ENCODE measurements at places on chromosomes 2 and 18.

DNA sequence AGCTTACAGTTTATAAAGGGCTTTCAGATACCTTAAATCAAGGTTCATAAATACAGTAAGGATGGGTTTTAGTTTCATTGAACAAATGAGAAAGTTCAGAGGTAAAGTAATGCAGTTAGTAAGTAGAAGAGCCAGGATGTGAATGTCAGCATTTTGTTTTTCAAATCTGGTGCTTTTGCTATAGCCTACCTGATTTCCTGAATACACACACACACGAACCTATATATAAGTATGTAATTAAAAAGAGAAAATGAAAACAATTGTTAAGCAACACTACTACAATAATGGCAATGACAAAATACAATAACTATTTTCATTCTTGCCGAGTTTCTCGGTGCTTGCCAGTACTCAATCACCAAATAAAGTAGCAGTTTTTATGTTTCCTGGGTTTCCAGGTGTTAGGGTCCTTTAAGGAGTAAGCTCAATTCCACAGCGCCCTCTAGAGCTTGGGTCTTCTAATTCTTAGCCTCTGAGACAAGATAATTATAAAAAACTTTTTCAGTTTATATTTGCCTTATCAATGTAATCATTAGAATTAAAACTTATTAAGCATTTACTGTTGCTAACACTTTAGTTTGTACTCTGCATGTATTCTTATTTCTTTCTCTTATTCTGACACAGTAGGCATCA is 512.9 kb upstream of the ACVR2A start:
- DNase-seq: peak; percentile 14

DNA sequence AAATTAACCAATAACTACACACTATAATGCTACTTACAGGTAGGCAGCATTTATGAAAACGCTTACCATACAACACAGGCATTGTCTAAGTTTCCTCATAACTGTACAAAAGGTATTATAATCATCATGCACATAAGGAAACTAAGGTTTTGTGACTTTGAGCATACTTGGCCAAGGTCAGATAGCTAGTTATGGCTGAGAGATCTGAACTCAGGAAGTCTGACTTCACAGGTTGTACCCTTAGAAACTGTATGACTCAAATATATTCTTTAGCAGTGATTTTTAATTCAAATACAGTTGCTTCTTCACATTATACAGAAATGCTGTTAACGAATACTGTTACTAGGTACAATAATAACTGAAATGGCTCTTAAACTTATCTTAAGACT is 89.3 kb downstream of the TRIP12 start:
- no peak for DNase-seq

DNA sequence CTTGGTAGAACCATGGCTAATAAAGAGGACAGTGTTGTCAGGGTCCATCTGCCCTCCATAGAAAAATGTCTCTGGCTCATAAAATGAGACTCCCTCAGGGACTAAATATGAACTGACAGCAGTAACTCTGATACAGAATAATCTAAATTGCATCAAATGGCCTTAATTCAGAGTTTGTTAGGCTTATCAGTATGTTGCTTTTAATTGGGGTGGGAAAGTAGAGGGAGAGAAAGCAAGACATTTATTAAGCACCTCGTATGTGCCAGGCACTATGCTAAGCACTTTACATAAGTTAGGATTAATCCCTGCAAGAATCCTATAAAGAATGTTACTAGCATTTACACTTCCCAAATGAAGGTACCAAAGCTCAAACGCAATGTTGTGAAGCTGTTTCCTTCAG is 115.2 kb downstream of the MMADHC start:
- no peak for DNase-seq

DNA sequence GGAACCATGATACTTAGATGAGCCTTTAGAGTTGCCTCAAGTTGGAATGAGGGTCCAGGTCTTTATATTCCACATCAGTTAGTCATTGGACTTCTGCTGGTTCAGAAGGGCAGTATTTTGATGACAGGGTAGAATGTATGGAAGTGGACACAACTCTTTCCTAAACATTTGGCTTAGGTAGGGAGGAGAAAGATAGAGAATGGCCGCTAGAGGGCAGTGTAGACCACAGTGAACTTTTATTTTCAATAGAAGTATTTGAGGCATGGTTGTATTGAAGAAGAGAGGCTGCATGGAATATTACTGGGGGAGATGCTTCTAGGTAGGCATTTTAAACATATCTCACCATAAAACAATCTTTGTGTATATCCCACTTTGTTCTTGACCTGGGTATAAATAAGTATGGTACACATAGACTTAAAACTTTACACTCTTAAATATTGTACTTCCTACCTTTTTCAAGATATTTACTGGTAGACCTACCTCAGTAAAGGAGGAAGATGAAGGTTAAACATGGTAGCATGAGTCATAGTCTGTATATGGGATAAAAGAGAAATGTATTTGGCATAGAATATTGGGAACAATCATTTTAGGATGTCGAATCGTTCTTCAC is 497.6 kb upstream of the FAM98A start:
- DNase-seq: peak; percentile 29

DNA sequence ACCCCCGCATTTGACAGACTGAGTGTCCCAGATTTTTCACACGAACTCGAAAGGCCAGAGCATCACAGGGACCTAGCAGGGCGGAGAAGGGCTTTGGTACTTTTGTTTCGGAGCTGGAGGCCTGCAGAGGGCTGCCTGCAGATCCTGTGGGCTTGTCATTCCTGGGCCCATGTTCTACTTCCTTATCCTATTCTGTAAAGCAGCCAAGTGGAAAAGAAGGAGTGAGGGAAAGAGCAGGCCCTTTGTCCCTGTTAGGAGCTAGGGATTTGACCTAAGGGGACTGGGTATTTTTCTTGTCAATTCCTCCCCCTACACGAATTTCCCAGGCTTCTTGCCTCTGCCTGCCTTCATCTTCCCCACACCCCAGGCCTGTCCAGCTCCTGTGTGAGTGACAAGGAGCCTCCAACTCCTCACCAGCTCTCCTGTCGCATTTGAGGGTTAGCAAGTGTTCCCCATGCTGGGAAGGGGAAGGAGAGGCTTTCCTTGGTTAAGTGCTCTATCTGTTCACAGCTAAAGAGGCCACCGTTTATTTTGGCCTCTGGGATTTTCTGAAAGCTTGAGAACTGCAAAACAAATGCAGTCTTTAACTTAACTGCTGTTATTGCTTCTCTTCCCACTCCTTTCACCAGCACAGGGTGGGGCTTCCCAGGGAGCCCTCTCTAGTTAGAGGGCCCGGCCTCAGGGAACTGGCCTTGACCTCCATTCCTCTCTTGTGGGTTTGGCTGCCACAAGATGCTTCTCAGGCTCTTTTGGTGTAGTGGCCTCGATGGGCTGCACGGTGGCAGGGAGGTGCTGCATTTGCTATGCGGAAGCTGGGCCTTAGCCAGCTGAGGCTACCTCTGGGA is 61.2 kb downstream of the SGPP2 start:
- no peak for DNase-seq

DNA sequence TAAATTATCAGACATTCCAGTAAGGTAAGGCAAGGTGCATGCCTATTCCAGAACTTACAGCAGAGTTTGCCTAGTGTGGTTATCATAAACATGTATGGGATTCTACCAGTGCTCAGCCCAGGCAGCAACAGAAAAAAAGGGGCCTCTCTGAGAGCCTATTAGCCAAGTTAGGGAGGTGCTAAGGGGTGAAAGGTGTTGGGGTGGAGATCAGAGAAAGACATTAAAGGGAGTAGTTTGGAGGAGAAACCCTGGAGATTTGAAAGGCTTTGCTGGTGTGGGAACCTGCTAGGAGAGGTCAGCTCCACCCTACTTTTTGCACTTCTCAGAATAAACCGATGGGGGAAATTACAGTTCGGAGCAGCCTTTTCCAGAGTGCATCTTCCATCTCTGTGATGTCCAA is 2.9 kb downstream of the ARPC2 start:
- DNase-seq: no peak

GRCh38 chr2:27095745-27096651 is 9.4 kb downstream of the KHK start:
- no peak for DNase-seq

GRCh38 chr2:134218930-134219658 is 34.8 kb upstream of the MGAT5 start:
- DNase-seq: peak; percentile 22

DNA sequence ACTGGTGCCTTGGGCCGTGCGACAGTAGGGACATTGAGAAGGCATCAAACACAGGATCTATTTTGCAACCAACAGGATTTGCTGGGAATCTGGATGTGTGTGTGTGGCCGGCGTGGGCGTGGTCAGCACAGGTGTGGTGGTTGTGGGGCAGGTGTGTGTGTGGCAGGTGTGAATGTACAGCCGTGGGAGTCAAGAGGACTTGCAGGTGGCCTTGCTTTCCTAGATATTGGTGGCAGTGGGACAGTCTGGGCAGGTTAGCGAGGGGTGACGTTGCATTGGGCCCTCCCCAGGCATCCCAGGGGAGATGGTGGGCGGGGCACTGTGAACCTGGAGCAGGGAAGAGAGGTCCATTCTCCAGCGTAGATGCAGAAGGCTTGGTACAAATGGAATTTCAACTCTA is 3.2 kb upstream of the LIMS2 start:
- DNase-seq: no peak

DNA sequence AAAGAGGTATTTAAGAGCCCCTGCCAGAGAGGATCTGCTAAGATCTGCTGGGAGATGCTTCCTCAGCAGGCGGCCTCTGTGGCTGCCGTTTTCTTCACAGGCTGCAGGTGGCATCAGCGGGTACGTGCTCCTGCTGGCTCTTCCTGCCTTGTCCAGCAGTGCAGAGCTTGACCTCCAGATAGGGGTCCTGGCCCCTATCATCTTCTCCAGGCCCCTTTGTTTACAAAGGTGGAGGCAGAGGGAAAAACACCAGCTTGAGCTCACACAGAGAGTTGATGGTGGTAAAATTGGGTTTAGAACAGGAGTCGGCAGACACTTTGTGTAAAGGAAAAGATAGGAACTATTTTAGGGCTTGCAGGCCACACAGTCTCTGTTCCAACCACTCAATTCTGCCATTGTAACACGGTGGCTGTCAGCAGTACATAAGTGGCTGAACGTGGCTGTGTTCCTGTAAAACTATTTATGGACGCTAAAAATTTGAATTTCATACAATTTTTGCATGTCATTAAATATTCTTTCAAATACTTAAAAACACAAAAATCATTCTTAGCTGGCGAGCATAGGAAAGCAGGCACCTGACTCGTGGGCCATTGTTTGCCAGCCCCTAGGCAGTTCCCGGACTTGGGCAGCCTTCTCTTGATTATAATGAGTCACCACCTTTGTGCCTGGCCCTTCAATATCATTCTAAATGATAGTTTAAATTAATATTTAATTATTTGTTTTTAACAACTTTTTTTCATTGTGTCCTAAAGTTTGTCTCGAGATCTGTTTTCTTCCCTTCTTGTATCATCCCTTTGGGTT is 98.2 kb upstream of the B3GNT7 start:
- DNase-seq: no peak

- DNase-seq: no peak
Observed at GRCh38 chr2:82853299-82853698, 1605.8 kb downstream of the SUCLG1 start.

GRCh38 chr2:16190446-16191270 is 250.3 kb downstream of the MYCN start:
- DNase-seq: no peak

DNA sequence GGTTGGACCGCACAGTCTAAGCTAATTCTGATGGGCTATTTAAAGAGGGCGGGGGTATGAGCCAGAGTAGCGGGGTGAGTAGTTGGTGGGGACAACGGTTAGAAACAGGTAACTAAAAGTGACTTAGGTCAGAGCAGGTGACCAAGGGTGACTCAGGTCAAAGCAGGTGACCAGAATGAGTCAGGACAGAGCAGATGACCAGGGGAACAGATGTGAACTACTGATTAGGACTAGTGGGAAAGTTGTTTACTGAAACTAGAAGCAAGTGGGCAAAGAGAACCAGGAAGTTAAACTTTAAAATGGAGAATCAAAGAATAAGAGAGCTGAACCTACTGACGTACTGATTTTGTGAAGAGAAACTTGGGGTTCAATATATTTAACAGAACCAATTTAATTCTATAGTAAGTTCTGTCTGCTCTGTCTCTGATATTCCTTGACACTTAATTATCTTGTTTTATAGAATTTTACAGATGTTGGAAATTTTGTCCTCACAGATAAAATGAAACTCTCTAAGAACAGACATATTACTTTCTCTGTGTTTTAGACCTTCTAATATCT is 7.8 kb upstream of the LRRTM1 start:
- DNase-seq: no peak

GRCh38 chr2:86171295-86171694 is 24.0 kb downstream of the IMMT start:
- DNase-seq: no peak

GRCh38 chr2:53569957-53570727 is 197.5 kb upstream of the CHAC2 start:
- no peak for DNase-seq

DNA sequence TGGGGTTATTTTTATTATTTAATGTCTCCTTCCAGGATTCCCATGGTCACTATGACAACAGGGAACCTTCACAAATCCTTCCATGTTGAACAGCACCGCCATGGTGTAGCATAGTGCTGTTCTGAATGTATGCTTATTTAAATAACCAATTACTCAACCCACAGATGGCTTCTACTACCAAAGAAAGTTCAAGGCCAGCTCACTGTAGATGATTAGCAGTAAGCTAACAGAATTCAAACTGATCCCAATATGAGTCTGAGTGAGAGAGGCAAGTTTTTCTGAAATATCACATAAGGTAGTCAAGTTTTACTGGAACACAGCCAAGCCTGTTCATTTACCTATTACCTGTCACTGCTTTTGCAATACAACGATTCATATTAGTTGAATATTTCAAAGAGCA is 51.2 kb downstream of the CLASP1 start:
- no peak for DNase-seq

GRCh38 chr2:160308915-160309314 is 108.8 kb upstream of the ITGB6 start:
- no peak for DNase-seq

All from effector memory CD8-positive, alpha-beta T cell (primary cell).